ENCODE measurements at places on chromosomes 5 and 9. TPM values are rescaled to one million over a fixed set of nuclear protein-coding genes. Genes with fewer than 3 reads are reported as not detected.

TMEM174 gene
- total RNA-seq: not detected

B4GALT1 gene
- total RNA-seq: 35.7 TPM

ADAMTS2 gene
- total RNA-seq: 5.9 TPM

TRIM52 gene
- 9.1 TPM for total RNA-seq

LHX6 gene
- 10.8 TPM for total RNA-seq

GADD45G gene
- 29.6 TPM for total RNA-seq

OR1J2 gene
- total RNA-seq: not detected
